ENCODE measurements at places on chromosomes 13 and 19.

DNA sequence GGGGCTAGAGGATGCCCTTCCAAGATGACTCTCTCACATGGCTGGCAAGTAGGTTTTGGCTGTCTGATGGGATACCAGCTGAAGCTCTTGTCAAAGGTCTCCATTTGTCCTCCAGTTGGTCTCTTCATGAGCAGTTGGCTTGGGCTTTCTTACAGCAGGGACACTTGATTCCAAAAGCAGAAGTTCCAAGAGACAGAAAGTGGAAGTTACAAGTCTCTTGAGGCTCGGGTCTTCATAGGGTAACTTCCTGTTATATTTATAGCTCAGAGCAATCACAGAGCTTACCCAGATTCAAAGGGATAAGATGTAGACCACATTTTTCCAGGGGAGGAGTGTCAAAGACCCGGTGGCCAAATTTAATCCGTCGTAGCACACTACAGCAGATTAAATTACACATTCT, 440.0 kb downstream of the RFC3 start:
- no peak for DNase-seq

- DNase-seq: no peak
Measured at GRCh38 chr13:52999093-52999696, 29.4 kb upstream of the OLFM4 start.

- DNase-seq: no peak
Measured at GRCh38 chr13:113607889-113608635, 23.5 kb downstream of the TFDP1 start.

DNA sequence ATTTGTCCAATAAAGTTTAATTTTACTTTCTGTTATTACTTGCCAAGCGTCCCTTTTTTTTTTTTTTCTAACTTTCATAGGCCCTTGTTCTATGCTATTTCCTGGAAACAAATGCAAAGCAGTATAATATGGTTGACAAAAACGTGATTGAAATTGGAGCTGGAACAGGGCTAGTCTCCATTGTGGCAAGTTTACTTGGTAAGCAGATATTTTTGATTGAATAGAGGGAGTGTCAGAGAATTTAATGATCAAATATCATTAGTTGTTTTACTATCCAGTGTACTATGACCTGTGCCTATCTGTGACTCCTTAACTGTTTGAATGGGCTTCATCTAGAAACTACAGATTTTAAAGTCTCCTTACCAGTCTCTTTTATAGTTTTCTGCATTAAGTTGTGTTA, 46.7 kb downstream of the ERCC5 start:
- DNase-seq: no peak

DNA sequence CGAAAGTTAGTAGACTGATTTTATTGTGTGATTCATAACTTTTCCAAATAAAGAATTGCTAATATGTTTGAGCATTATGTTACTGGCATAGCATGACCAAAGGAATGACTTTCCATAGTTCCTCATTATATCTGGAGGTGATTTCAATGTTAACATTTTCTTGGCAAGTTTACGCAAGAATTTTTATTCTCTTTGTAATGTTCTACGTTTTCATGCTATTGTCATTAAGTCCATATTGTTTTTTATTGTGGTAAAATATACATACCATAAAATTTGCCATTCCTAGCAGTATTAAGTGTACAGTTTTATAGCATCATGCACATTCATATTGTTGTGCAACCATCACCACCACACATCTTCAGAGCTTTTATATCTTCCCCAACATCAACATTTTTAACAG, 14.8 kb downstream of the KCTD12 start:
- no peak for DNase-seq

Data from left forelimb (tissue), 1 donor.